ENCODE measurements at places on chromosomes 2 and 18.

DNA sequence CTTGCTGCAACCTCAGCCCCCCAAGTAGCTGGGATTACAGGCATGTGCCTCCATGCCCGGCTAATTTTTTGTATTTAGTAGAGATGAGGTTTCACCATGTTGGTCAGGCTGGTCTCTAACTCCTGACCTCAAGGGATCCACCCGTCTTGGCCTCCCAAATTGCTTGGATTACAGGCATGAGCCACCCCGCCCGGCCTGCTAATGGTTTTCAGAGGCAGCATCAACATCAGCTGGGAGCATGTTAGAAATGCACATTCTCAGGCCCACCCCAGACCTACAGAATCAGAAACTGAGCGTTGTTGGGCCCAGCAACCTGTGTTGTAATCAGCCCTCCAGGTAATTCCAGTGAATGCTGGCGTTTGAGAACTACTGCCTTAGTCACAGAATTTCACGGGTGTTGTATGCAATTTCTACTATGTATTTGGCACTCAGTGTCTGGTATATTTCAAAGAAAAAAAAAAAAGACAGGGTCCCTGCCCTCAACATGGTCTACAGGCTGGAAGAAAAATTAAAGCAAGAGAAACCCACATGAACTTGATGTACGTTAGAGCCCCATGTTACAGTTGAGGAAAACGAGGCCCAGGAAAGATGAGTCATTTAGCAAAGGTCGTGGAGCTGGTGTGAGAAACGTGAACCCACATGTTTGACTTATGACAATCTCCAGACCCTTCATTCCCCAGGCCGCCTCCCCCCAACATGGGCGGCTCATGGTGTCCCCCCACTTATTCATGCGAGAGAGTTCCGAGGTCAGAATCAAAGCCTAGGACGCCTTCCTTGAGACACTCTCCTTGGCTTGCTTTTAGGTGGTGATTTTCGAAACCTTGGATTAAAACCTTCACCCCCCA lies 35.3 kb downstream of the SH3BP4 start:
- DNase-seq: no peak

- no peak for DNase-seq
Observed at GRCh38 chr2:240390091-240391073, 45.1 kb upstream of the GPC1 start.

GRCh38 chr2:168157926-168158325 lies 89.5 kb downstream of the STK39 start:
- no peak for DNase-seq

DNA sequence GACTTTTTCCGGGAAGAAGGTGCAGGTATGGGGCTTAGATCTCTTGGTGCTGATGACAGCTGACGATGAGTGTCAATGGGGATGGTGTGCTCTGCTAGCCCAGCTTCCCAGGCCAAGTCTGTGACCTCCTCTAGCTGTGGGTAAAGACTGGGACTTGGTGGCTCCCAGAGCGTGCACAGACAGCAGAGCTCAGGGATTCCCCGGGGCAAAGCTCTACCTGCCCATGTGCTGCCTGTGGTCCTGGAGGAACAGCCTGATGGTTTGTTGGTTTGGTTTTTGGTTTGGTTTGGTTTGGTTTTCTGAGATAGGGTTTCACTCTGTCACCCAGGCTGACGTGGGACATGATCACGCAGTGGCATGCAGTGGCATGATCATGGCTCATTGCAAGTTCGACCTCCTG lies 19.2 kb downstream of the ATP6V1B1 start:
- no peak for DNase-seq

DNA sequence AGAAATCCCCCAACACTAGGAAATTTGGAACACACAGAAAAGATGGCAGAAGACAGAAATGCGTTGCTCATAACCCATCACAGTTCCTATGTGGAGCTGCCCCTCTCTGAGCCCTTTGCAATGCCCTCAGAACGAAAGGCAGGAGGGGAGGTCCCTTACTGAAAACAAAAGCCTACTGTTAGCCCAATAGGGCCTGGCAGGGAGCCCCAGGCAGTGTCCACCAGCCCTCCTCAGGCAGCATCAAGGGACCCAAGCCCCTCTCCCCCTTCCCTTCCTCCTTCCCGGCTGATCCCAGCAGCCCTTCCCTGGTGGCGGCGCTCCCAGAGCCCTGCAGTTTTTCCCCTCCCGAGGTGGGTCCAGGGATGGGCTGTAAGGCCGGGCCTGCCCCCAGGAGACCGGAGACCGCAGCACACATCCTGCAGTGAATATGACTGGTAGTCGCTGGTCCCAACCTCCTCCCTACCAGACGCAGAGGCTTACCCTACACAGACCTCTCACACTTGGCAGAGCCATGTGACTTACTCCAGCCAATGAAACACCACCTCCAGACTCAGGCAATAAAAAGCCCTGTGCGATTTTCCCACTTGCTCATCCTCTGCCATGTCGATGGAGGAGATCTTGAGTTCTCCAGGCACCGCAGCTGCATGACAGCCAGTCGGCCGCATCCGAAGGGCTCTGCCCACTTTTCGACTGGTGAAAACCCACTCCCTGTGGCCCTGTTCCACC lies 19.4 kb upstream of the DUSP2 start:
- no peak for DNase-seq

- no peak for DNase-seq
Observed at GRCh38 chr2:200324362-200324761, 17.9 kb downstream of the SPATS2L start.

DNA sequence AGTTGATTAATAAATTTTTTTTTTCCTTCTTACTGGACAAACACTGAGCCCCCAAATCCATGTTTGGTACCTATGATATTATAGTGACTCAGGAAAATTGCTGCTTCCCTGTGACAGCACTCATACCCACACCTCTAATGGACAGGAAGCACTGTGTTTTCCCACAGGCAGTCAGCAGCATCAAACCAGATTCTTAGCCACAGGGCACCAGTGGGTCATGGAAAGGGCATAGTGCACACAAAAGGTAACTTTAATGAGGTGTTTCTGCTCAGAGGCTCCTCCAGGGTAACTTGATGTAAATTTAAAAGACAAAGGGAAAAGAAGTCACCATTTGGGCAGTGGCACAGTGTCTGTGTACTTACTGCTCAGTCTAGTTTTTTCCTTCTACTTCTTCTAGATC lies 34.1 kb downstream of the SERPINB11 start:
- no peak for DNase-seq

GRCh38 chr2:98472132-98472650 lies 27.5 kb downstream of the INPP4A start:
- no peak for DNase-seq

GRCh38 chr2:43012966-43013365 lies 213.4 kb downstream of the ZFP36L2 start:
- DNase-seq: no peak

DNA sequence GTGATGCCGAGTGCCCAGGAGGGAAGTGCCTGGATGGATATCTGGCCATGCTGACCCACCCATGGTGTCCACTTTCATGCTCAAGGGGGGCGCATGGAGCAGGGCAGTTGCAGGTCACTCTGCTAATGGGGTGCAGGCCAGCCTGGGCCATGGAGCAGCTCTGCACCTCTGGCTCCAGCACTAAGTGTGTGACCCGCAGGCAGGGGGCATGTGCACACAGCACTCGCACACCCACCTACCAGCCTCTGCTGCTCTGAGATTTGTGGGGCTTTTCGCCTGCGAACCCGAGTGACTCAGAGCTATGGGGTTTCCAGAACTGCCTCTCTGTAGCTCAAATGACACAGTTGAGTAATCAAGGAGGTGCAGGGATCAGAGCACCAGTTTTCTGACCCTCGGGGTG lies 66.2 kb downstream of the CYP26B1 start:
- DNase-seq: no peak

- DNase-seq: no peak
Observed at GRCh38 chr2:222545823-222546795, 109.8 kb downstream of the FARSB start.

- DNase-seq: no peak
Observed at GRCh38 chr2:101883860-101884259, 107.9 kb upstream of the IL1R2 start.

DNA sequence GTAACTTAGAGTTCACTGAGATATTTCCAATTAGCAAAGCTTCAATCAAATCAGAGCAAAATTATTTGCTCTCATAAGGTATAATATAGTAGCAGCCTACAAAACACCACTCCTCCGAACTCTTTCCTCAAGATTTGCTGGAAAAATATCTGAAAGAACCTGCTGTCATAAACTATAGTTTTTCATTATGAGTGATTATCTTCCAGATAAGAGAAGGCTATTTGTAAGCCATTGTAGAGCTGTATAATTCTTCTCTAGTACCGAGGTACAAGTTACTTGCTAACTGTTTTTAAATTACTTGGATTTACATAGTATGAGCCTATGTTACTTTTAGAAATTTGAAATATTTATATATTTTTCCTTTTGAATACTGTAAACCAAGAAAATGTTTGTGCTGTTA lies 2.1 kb downstream of the NDC80 start:
- DNase-seq: no peak

GRCh38 chr2:143729296-143729814 lies 600.1 kb downstream of the ARHGAP15 start:
- no peak for DNase-seq

GRCh38 chr2:133748007-133748700 lies 179.9 kb upstream of the NCKAP5 start:
- no peak for DNase-seq

All from activated T-helper 1 cell treated with Interleukin-2 at 50 U/mL for 16 hours (primary cell).